Fibroblast of skin of right biceps (primary cell): ENCODE measurements at places on chromosomes 5 and 9.

DNA sequence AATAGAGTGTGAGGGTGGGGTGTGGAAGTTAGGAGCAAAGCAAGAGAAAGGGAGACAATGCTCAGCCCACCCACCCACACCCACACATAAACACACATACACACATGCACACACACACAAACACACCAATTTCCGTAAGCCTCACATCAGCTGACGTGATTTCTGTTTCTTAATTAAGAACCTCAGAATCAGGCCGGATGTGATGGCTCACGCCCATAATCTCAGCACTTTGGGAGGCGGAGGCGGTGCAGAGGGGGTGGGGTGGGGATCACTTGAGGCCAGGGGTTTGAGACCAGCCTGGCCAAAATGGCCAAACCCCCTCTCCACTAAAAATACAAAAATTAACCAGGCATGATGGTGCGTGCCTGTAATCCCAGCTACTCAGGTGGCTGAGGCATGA lies 26.4 kb upstream of the PIK3R1 start:
- no peak for DNase-seq

DNA sequence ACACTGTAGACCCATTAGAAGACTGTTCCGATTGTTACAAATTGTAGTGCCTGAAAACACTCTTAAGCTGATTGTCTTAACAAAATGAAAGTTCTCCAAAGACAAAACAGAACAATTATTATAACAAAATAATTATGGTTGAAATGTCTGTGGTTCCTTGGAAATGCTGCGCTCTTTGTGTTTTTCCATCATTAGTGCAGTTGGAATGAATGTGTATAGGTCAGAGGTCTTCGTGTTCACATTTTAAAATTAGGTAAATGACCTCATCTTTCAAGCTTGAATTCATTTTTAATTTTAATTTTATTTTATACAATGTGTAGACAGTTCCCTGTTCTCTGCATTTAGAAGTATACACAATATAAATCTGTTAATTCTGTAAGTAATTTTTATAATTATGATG lies 56.7 kb upstream of the NXNL2 start:
- DNase-seq, result peak; percentile 28

- no peak for DNase-seq
Measured at GRCh38 chr5:144356489-144356888, 185.8 kb downstream of the KCTD16 start.

DNA sequence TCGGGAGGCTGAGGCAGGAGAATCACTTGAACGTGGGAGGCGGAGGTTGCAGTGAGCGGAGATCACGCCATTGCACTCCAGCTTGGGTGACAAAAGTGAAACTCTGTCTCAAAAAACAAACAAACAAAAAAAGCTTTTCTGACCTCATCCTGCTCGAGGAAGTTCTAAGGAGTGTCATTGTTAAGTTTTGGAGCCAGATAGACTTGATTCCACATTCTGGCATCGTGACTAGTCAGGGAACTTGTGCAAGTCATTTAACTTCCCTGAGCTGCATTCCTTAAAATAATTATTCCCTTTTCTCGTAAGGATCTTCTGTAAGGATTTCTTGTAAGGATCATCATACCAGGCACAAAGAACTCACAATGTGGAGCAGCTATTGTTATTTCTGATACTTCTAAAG lies 26.2 kb downstream of the SNX24 start:
- DNase-seq, result peak; percentile 55

DNA sequence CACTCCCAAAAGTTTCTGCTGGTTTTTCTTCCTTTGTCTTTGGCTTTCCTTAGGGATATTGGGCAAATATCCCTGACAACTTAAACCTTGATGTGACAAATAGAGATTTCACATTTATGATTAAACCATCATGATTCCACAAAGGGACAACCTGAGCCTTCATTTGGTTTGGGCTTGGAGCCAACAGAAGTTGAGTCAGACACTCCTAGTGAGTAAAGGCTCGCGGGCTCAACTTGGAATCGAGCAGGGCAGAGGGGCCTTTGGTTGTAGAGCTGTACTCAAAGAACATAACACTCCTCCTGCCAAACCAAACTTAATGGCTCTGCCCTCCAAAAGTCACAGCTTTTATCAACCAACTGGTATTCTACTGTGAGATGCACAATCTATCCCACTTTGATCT lies 290.2 kb upstream of the MAP3K1 start:
- peak; percentile 60 for DNase-seq

GRCh38 chr9:126722922-126723806 lies 81.7 kb upstream of the ZBTB43 start:
- peak; percentile 38 for DNase-seq

- no peak for DNase-seq
Measured at GRCh38 chr9:87683751-87684626, 41.9 kb upstream of the CTSL start.

- DNase-seq, result no peak
Measured at GRCh38 chr9:86183229-86184137, 76.0 kb downstream of the C9orf153 start.

DNA sequence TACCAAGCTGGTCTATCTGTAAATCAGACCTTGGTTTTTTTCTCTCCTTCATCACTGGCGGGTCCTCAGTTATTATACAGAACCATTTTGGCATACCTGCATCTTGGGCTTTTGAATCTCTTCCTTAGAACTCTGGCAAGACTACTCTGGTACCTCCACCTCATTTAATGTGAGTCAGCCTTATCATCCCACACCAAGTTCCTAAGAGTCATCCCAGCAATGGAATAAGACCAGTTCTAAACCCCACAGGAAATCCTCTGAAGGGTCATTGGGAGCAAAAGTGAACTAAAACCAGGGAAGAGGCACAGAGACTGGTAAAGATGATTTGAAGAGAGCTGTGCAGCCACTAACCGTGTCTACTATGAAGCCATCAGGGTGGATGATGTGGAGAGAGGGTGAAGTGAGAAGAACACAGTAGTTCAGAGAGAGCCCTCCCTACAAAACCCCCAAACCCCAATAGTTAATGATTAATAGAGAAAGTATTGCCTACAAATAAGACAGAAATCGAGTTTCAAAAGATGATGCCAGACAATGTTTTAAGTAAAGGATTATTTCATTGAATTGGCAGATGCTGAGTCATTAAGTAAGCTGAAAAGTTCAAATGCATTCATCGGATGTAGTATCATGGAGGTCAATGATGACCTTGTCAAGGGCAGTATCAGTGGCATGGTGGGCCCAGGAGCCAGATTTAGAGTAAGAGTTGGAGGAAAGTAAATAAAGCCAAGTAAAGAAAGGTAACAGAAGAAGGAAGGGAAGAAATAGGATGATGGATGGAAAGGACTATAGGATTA lies 85.4 kb downstream of the PCSK1 start:
- DNase-seq, result no peak

DNA sequence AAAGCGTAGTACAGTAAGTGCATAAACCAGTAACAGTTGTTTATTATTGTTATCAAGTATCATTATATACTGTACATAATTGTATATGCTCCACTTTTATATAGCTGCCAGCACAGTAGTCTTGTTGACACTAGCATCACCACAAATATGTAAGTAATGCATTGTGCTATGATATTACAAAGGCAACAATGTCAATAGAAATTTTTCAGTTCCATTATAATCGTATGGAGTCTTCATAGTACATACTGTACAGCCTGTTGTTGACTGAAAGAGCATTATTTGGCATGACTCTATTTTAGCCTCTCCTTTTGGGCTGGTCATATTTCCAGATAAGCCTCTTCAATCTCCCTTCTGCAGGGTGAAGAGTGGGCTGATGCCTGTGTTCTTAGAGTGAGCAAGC lies 40.4 kb downstream of the CFAP95 start:
- peak; percentile 25 for DNase-seq

GRCh38 chr9:108860354-108860753 lies 1.7 kb upstream of the ACTL7A start:
- no peak for DNase-seq

- peak; percentile 57 for DNase-seq
Measured at GRCh38 chr5:32443541-32444430, 754 bp downstream of the ZFR start.

- DNase-seq, result peak; percentile 60
Measured at GRCh38 chr9:79390077-79390698, 181.6 kb upstream of the TLE4 start.

- peak; percentile 61 for DNase-seq
Measured at GRCh38 chr5:113336975-113337374, 97.8 kb downstream of the TSSK1B start.

GRCh38 chr5:134063188-134063820 lies 51.2 kb upstream of the TCF7 start:
- DNase-seq, result no peak

DNA sequence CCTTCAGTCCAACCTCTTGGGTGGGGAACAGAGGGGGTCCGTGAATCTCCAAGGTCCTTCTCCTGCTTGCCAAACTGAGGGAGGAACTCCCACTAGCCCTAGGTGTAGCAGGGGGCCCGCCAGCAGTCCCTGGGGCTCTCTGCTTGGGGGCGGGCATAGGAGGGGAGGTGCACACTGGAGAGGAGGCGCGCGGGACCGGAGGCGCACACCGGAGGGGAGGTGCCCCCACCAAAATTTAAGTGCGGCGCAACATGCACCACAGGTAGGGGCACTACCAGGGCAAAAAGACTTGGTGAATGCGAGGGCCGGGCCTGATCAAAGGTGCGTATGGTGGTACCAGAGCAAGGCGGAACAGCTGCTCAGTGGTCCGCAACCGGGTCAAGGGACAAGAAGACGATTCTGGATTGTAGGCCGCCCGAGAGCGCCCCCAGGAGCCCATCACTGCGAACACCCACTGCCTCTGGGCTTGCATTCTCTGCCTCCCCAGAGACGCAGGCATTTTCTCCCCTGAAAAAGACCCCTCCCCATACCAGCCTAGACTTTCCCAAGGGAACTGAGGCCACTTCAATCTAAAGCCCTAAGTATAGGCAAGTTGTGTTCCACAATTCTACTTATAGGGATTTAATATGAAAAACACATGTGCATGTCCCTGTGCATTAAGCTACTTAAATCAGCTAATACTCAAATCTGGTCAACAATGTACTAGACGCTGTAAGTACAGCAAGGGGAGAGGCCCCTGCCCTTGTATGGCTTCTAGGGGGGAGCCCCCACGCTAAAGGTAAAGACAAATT lies 50.6 kb downstream of the TGFBI start:
- DNase-seq, result no peak

GRCh38 chr9:75053869-75054268 lies 25.8 kb upstream of the CARNMT1 start:
- DNase-seq, result no peak
